ENCODE measurements at places on chromosomes 6 and 20.

- DNase-seq = no peak
Measured at GRCh38 chr6:10719296-10719963, 3.4 kb upstream of the TMEM14C start.

DNA sequence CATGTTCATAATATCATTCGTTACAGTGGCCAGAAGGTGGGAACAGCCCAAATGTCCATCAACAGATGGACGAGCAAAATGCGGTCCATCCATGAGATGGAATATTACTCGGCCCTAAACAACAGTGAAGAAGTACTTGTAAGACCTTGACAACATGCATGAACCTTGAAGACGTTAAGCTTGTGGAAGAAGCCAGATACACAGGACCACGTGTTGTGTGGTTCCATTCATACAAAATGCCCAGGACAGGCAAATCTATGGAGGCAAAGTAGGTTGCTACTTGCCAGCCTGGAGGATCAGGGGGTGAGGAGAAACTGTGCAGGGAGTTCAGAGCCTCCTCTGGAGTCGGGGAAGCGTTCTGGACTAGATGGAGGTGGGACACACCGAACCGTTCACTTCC lies 207.1 kb downstream of the ERMARD start:
- no peak for DNase-seq

DNA sequence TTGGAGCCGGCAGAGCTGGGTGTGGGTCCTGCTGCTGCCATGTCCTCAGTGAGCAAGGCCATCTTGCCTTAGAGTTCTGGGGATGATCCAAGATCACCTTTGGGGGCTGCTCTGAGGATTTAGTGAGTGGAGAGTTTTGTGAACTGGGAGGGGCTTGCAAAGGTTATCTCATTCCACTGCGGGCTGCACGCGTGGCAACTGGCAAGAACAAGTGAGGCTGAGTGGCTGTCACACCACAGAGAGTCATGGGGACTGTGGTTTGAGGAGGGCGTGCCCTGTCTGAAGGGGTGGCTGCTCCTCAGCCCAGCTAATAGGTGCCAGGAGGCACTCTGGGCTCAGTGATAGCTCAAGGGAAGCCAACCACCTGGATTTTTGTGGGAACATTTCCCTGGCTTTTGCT lies 37.6 kb downstream of the TTLL9 start:
- no peak for DNase-seq

DNA sequence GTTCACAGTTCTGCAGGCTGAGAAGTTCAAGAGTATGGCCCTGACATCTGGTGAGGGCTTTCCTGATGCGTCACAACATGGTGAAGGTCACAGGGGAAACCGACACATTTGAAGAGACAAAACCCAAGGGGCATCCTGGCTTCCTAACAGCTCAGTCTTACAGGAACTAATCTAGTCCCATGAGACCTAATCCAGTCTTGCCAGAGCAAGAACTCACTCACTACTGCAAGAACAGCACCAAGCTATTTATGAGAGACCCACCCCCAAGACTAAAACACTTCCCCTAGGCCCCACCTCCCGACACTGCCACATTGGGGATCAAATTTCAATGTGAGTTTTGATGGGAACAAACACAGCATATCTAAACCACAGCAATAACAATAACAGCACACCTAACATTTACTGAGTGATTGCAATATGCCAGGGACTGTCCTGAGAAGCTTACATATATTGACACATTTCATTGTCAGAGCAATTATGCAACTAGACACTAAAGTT lies 46.6 kb downstream of the TPBG start:
- no peak for DNase-seq
